NCI-H69 (cell line): ENCODE measurements at places on chromosomes 5 and 9.
A peak's percentile ranks its signal among the peaks of the same experiment; 100 is the strongest.

DNA sequence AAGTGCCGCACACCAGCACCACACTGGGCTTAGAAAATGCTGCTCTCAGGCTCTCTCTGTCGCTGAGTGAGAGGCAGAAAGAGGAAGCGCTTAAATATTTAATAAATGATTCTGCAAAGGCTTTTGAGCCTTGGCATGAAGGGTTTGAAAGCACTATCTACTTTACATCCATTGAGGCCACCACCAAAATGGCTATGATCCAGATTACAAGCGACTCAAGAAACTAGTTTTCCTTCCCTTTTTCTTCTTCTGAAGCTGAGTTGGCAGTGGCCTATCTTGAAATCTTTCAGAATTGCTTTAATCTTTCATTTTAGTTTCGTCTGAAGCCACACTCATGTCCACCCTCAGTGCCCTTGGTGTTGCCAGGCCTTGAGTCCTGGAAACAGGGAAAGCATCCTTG is 59.5 kb downstream of the EBF1 start:
- no peak for DNase-seq

GRCh38 chr5:172971482-172971881 is 12.1 kb upstream of the ATP6V0E1 start:
- no peak for DNase-seq

- DNase-seq, result peak; percentile 76
Measured at GRCh38 chr5:72693546-72694205, 122.8 kb upstream of the TNPO1 start.

DNA sequence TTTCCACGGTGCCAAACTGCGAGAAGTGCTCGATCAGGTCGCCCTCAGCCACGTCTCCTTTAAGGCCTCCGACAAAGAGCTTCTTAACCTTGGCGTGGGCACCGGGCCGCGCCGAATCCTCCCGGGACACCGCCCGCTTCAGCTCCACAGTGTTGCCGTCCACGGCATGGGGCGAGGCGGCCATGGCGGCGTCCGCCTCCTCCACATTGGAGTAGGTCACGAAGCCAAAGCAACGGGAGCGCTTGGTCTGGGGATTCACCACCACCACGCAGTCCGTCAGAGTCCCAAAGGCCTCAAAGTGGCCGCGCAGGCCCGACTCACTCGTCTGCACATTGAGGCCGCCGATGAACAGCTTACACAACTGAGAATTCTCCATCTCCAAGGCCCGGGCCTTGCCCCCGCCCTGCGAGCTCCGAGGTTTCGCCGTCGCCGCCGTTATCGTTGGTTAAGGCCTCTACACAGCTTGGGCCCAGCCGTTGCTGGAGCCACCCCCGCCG is 424 bp downstream of the HNRNPA0 start:
- DNase-seq, result no peak

- DNase-seq, result no peak
Measured at GRCh38 chr5:131081374-131081773, 83.7 kb downstream of the HINT1 start.

- DNase-seq, result no peak
Measured at GRCh38 chr9:211036-211435, 3.6 kb upstream of the DOCK8 start.

GRCh38 chr9:123395689-123396511 is 39.9 kb downstream of the CRB2 start:
- peak; percentile 68 for DNase-seq

DNA sequence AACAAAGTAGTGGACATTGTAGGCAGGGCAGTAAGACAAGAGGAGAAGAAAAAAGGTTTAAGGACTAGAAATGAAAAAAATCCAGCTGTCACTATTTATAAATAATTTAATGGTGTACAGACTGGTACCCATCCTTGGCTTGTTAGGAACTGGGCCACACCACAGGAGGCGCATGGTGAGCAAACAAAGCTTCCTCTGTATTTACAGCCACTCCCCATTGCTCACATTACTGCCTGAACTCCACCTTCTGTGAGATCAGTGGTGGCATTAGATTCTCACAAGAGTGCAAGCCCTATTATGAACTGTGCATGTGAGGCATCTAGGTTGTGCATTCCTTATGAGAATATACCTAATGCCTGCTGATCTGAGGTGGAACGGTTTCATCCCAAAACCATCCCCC is 62.6 kb upstream of the DMAC1 start:
- DNase-seq, result peak; percentile 79

- peak; percentile 20 for DNase-seq
Measured at GRCh38 chr5:127441799-127442484, 75.5 kb upstream of the PRRC1 start.

DNA sequence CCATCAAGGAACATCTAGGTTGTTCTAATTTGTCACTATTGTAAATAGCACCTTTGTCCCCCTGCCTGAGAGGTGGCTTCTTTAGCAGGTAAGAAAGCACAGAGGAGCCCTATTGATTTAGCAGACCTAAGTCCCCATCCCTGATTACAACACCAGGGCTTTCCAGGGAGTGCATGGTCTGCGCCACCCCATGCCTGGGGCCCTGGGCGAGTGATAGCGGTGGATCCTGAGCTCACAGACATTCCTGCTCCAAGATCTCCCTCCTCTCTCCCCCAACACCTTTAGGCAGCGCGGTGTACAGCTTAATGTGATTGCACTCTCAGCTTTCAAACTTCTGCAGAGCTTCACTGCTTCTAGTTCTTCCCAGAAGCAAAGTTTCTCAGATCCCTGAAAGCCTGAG is 67.4 kb upstream of the WWC1 start:
- DNase-seq, result no peak

GRCh38 chr9:17521100-17521855 is 57.6 kb upstream of the SH3GL2 start:
- DNase-seq, result peak; percentile 87

DNA sequence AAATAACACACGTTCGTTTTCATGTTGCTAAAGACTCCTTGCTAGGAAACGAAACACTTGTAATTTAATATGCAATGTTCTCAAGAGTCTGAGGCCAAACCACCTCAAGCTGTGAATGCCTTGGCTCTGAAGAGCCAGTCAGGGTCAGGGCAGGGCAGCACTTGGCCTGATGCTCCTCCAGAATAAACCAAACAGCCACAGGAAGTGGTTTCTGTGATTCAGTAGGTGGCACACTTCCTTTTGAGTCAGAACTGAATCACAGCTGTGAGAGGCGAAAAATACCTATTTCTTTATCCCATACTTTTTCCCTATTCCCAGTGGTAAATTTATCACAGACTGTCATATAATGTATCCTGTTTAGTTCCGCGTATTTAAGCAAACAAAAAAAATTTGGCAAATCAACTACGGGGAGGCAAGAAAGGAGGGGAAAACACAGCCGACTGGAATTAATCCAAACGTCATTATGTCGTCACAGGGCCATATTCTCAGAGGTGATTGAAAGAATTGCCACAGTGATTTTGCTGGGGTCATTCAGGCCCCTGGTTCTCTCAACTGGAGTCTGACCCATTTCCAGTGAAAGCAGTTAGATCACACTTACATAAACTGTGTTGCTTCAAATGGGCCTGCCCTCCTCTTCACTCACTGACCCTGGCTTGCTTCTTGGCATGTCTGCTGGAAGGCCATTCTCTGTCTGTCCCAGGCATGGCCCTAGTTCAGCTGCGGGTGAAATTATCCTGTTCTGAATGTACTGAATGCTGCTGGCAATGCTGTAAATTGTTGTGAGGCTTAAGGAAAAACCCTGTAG is 71.2 kb downstream of the ARRDC3 start:
- peak; percentile 65 for DNase-seq

GRCh38 chr5:38059876-38060275 is 198.5 kb upstream of the EGFLAM start:
- no peak for DNase-seq

GRCh38 chr5:122674385-122674784 is 100.5 kb upstream of the SNX2 start:
- DNase-seq, result no peak

DNA sequence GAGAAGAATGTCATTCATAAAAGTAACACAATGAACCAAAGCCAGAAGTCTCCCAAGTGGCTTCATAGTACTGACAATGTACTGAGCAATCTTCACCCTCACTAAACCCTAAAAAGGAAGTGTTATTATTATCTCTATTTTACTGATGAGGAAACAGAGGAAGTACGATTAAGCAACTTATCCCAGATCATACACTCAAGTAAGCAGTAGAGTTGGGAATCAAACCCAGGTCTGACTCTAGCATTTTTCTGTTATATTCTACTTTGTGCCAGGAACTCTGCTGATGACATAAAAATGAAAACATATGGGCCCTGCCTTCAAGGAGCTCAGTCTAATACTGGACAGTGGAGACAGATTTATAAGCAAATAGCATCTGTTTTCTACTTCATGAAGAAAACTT is 109.2 kb downstream of the RAPGEF6 start:
- DNase-seq, result no peak

DNA sequence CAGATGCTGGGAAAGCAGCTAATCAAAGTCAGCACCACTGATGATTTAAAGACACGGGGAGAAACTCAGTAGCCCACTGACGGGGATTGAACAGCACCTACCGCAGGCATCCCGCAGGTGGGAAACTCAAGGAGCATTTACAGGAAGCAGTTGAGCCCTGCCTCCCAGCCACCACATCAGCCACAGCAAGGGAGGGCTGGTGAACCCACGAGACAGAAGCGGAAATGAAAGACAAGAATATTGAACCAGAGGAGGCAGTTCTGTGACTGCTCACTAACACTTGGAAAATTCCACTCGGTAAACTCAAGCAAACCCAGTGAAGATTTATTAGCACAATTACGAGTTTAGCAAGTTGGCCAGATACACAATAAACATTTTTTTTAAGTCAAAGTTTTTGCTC is 10.6 kb upstream of the FAM163B start:
- no peak for DNase-seq

- no peak for DNase-seq
Measured at GRCh38 chr9:105416840-105417239, 31.0 kb upstream of the FSD1L start.

DNA sequence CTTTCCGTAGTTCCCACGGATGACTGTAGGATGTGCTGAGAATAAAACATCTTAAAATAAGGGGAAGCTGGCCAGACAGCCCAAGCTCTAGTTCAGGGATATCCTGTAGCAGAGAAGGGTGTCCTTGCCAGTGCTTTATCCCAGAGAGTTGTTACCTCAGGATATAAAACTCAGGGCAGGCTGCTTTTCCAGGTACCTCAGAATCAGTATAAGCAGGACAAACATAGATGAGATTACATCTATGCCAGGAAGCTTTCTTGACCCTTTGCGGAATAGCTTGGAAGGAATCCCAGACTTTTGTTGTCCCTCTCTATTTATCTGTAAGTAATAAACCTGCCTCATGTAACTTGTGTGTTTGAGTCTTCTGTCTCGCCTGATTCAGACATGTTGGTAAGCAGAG is 565.7 kb downstream of the PRDM9 start:
- peak; percentile 41 for DNase-seq

- no peak for DNase-seq
Measured at GRCh38 chr5:164336276-164336675, 830.9 kb downstream of the MAT2B start.

GRCh38 chr5:109656829-109657228 is 32.9 kb upstream of the MAN2A1 start:
- DNase-seq, result peak; percentile 23

DNA sequence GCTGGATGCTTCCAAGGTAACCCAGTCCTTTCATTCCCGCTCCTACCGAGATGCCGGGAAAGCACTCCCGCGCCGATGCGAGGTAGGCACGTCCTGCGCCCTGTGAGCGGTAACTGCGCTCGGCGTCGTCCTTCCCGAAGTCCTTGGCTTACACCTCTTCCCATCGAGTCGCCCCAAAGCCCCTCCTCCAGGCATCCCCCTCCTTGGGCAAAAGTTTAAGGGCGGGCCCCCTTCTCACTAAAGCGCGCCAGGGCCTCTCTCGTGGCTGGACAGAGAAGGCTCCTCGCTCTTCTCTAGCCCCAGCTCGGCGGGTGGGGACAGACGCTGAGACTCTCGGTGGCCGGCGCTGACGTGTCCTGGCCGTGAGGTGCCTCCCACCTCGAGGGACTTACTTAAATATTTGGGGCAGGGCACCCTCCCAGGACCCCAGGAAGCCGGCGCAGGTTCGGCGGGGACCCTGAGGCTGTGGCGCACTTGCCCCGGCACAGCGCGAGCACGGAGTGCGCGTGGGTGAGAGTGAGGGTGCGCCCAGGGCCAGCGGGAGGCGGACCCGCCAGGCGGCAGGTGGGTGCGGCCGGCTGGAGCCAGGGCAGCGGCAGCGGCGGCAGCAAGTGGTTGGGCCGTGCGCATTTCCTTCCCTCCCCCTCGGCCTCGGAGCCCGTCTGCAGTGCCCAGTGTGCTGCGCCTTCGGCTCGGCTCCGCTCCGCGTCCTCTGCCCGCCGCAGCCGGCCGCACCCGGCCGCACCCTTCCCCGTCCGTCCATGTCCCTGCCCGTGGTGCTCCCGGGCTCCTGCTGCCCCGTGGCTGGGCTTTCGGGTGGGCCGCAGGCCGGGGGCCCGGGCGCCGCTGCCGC is at the start of gene ENTREP1:
ENTREP1 (plus strand) TSS at position 667 of the 853 bp plus-strand sequence; CDS start at position 762, 95 bp downstream.
- peak; percentile 72 for DNase-seq

GRCh38 chr5:132859889-132860437 is 6.3 kb downstream of the GDF9 start:
- DNase-seq, result no peak

DNA sequence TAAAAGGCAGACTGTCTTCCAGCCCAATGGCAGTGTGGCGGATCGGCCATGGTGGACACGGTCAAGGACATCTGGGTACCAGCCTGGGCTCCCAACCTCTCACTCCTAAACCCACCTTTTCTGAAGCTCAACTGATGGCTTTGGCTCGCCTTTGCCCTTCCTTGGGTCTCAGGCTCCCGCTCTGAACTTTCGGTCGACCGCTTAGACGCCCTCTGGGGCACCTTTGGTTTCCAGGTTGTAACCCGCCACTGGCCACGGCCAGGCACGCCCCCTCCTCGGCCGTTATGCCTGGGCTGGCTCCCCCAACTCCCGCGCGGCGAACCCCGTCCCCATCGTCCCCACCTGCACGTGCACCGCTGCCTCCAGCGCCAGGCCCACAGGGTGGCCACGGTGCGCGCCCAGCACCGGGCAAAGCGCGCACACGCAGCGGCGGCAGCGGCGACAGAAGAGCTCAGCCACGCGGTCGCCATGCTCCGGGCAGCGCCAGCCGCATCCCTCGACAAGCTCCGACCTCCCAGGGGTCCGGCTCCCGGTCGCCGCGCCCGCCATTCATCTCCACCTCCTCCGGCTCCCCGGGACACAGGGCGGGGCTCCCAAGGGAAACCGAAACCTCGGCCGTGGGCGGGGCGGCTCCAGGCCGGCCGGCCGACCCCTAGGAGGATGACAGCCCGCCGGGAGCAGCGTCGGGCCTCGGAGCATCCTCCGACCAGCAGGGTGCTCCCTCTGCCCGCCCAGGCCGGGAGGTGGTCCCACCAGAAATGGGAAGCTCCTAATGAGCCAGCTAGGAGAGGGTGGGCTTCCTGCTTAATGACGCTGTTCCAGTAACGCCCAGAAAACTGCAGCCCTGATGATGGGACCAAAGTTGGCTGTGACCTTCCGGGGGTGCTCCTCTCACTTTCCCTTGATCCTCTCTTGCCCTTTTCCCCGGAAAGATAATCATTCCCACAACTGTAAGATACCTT is at the start of gene TRIM14:
TRIM14 (minus strand) TSS at position 583 of the 962 bp plus-strand sequence; CDS start at position 549, 34 bp downstream.
- DNase-seq, result peak; percentile 80
